ENCODE measurements at places on chromosomes 5 and 9.

DNA sequence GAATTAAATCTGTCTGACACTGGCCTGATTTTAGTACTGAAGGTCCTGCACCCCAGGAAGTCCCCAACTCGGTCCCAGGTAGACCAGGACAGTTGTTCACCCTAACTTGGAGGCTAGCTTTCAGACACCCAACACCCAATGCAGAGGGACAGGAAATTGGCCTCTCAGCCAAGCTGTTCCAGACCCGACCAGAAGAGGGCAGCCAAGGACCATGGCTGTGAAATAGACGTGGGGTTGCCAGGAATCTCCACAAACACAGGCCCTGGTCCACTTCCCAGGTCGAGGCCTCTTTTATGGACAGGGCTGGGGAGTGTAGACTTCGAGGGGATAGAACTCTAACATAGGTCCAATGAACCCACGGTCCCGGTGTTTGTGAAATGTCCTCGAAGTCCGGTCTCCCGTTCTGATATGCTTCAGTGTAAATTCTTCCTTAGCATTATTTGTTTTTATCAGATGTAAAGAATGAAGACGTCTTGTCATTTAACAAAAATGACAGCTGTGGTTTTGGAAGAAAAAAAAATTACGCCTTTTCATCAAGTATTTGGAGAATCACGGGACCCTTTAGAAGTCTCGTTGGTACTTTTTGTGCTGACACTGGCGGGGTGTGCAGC is 260.3 kb upstream of the ADAMTS16 start:
- peak; percentile 10 for DNase-seq

- no peak for DNase-seq
Measured at GRCh38 chr9:108434502-108434901, 421.3 kb downstream of the ACTL7B start.

- DNase-seq: no peak
Measured at GRCh38 chr5:17024686-17025180, 88.6 kb upstream of the MYO10 start.

GRCh38 chr5:79042188-79042587 is 27.3 kb downstream of the DMGDH start:
- DNase-seq: no peak

- peak; percentile 27 for DNase-seq
Measured at GRCh38 chr9:19493174-19493811, 84.5 kb downstream of the ACER2 start.

DNA sequence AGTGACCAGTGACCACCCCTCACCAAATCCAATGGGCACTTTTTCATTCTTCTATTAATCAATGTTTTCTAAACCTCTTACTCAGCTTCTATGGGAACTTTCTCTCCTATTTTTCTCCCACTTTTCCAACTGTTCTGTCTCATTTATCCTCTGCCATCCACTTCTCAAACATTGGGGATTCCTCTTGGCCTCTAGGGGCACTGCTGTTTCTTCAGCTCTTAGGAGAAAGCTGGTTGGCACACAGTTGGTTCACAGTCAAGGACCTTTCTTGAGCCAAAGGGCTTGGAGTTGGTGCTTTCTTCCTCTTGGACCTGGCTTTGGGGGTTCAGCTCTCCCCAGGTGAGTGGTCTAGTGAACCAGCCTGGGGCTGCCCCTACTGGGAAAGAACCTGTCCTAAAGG is 112.2 kb upstream of the LHFPL2 start:
- no peak for DNase-seq

- DNase-seq: no peak
Measured at GRCh38 chr5:131302506-131302905, 38.7 kb downstream of the CDC42SE2 start.

DNA sequence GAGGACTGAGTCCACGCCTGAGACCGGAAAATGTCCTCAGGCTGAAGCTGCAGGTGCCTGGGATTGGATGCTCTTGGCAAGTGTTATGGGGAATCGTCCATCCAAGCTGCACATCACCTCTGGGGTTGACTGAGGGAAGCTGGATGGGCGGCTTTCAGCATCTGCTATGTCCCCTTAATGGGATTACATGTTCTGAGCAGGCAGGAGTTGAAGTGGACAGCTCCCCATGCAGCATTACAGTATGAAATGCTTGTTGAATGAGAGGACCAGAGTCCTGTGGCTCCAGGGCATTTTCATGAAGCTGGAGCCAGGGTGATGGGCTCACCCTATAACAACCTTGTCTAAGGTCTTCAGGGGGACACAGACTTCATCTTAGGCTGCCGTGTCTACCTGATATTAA is 270.9 kb downstream of the HSPA4 start:
- DNase-seq: no peak

DNA sequence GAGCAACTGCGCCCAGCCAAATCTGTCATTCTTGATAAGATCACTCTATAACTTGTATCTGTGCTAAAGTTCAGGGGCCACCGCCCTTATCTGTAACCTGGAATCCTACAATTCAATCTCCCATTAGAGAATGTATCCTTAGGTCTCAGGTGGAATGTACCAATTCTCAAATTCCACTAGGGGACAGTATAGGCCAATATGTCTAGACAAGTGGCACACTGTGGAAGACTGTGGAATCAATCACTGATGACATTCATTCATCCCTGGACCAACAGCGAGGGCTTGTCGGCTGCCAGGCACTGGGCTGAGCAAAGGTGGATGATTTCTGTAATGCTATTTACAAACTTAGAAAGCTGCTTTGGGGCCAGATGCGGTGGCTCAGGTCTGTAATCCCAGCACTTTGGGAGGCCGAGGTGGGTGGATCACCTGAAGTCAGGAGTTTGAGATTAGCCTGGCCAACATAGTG is 28.7 kb upstream of the MEGF9 start:
- no peak for DNase-seq

DNA sequence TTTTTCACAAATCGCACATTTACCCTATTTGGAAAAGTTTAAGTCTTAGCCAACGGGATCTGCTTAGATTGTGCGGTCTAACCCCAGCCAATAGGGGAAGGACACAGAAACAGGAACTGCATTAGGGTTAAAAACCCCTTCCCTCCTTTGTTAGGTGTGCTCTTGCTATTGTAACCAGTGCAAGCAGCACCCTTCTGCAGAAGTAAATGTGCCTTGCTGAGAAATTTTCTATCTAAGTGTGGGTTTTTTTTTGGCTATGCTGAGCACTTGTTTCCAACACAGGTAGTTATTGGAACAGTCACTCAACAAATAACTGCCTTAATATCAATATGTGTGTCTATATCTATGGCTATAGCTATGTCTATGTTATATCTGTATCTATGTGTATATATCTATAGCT is 190.0 kb downstream of the TRIM32 start:
- DNase-seq: no peak

DNA sequence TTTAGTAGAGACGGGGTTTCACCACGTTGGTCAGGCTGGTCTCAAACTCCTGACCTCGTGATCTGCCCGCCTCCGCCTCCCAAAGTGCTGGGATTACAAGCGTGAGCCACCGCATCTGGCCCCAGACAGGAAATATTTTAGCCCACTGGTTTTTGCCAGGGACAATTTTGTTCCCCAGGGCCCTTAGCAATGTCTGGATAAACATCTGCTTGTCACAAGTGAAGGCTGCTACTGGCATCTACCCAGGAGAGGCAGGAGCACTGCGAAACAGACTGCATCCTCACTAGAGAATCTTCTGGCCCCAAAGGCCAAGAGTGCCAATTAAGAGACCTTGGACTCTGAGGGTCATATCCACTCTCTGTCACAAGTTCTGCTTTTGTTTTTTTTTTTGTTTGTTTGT is 2.4 kb upstream of the TPRN start:
- DNase-seq: no peak

- DNase-seq: no peak
Measured at GRCh38 chr5:137693951-137694721, 41.8 kb downstream of the KLHL3 start.

- DNase-seq: no peak
Measured at GRCh38 chr5:73388740-73389139, 59.8 kb downstream of the FOXD1 start.

- no peak for DNase-seq
Measured at GRCh38 chr9:87684627-87685219, 41.2 kb upstream of the CTSL start.

GRCh38 chr9:76545191-76545590 is 86.2 kb downstream of the GCNT1 start:
- no peak for DNase-seq

GRCh38 chr9:105062222-105062855 is 134.4 kb upstream of the ABCA1 start:
- DNase-seq: no peak

GRCh38 chr5:119996128-119996527 is 366.8 kb downstream of the FAM170A start:
- DNase-seq: no peak

DNA sequence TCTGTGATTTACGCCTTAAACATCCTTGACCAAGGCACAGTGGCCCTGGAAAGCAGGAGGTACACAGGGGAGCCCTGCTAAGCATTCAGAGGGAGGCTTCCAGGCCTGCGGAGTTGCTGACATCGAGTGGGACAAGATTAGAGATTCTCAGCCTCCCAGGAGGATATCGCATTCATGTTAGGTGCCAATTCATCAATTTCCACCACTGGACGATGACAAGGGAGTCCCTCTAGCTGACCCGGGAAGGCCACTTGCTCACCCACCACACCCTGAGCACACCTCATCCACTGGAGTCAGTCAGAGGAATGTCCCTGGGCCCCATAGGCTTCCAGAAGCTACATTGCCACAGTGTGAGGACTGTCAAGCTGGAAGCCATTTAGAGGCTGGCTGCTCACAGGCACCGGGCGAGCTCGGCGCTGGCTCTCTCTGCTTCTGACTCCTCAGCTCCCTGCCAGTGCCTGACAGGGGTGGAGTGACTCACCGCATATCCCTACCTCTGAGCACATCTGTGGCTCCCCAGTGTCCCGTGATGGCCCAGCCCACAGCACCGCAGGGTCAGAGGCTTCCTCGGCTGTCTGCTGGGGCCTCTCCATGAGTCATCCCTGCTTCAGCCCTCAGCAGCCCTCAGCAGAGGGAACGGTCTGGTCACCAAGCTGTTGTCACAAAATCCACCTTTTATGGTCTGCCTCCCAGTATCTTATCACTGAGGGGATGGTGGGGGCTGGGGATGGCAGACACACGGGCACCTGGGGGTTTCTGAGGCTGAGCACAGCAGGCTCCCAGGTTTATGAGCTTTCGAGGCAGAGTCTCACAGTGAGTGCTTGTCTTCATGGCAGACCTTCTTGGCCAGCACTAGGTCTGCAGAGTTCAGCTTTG is 117.5 kb downstream of the ZNF608 start:
- no peak for DNase-seq

DNA sequence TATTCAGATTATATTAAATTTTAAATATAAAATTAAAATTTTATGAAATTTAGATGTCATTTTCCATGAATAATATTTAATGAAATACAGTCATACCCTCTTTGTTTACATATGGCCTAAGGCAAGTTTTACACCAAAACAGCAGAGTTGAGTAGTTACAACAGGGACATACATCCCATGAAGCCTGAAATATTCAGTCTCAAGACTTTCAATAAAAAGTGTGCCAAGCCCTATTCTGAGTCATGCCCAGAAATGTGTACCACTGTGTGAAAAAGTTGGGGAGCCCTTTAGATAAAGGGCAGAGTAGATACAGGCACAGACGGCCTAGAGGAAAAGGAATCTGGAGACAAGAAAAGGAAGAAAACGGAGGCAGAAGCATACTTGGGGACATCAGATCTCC is 261.3 kb downstream of the SGCD start:
- no peak for DNase-seq

GRCh38 chr5:26432386-26432785 is 606.0 kb downstream of the CDH9 start:
- no peak for DNase-seq

DNA sequence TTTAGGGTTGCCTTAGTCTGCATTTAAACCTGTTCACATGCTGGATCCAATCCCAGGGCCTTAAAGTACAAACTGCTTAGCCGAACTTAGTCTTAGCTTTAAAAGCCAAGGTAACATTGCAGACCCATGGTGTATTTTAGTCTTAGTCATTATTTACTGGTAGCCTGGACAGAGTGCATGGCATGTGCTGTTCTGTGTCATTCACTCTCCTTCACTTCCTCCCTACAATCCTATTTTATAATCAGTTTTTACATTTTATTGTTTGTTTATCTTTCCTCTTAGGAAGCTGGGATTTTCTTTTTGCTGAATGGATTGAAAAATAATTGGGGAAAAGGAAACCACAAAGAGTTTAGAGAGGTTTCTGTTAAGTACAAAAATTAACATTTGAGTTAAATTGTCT is 29.4 kb upstream of the TAL2 start:
- DNase-seq: no peak

- DNase-seq: no peak
Measured at GRCh38 chr5:178695556-178695955, 34.9 kb downstream of the ZNF354A start.

GRCh38 chr9:129988607-129989361 is 54.2 kb downstream of the FNBP1 start:
- no peak for DNase-seq

GRCh38 chr5:72692231-72692637 is 124.2 kb upstream of the TNPO1 start:
- no peak for DNase-seq

- DNase-seq: peak; percentile 78
Measured at GRCh38 chr5:10635257-10635866, 71.5 kb downstream of the ANKRD33B start.

GRCh38 chr9:106174346-106174745 is 480.0 kb downstream of the TMEM38B start:
- no peak for DNase-seq

GRCh38 chr5:164573397-164573796 is 1068.0 kb downstream of the MAT2B start:
- DNase-seq: no peak

DNA sequence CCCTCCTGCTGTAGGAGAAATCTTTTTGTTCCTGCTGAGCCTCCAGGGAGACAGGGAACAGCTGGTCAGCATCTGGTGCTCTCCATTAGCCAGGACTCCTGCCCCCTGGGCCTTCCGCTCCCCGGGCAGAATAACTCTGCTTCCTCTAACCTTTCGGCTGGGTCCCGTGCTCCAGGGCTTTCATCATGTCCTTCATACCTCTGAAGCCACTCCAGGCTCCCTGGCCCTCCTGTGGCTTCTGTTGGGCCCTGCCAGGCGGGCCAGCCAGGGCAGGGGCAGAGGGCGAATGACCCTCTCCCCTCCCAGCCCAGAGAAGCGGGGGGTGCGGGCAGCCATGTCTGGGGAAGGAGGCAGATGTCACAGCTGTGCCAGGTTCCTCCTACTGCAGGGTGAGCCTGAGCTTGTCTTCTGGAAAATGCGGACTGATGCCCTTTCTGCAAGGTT is 81.7 kb upstream of the LMX1B start:
- no peak for DNase-seq

DNA sequence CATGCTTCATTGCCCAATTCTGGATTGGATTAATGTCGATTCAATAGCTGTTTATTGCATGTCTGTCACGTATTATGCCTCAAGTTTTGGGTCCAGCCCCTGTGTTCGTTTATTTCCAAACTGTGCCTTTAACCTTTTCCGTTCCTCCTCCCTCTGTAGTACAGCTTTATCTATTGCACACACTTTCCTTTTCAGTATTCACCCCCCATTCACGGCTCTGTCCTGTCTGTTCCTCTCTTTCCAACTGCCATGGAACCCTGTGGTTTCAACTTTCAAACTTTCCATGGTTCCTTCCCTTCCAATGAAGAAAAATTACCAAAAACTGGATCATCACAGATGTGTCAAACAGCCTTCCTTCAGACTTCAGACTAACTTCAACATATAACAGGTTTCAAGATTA is 17.1 kb downstream of the SMARCA2 start:
- no peak for DNase-seq

- DNase-seq: no peak
Measured at GRCh38 chr9:20376042-20376441, 246.3 kb downstream of the MLLT3 start.
